ENCODE measurements at places on chromosomes 11 and 22.

DNA sequence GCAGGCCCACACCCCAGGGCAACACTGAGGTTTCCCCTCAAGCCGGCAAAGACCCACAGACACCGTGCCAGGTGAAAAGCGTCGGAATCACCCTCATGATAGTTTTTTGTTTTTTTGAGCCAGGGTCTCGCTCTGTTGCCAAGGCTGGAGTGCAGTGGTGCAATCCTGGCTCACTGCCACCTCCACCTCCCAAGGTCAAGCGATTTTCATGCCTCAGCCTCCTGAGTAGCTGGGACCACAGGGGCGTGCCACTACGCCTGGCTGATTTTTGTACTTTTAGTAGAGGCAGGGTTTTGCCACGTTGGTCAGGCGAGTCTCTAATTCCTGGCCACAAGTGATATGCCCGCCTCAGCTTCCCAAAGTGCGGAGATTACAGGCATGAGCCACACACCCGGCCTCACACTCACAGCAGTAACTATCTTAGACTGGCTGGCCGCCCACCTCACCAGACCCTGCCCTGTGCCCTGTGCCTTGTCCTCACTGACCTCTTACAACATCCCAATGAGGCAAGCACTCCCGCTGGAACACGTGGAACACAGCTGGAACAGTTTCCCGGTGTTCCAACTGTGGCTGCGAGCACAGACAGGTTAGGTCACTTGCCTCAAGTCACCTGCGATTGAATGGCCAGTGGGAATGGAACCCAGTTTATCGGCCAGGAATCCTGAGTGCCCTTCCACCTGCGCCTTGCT, 21.1 kb downstream of the LRRC10B start:
- no peak for DNase-seq

GRCh38 chr11:125690006-125690405, 9.4 kb upstream of the ACRV1 start:
- no peak for DNase-seq

DNA sequence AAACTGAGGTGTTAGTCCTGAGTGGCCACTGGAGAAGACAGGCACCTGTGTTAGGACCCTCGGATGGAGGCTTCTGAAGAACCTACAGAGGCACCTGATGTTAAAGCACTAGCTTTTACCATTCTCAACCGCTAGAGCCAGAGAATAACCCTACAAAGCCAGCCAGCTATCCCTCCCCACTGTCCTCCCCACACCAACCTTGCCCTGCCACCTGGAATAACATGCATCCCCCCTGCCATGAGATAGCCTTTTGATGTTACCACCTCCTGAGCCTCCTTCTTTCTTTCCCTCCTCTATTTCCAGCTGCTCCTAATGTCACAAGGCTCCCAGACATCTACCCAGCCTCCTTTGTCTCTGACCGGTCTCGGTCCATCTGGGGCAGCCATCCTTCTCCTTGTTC, 28.1 kb downstream of the COMMD9 start:
- DNase-seq = no peak

DNA sequence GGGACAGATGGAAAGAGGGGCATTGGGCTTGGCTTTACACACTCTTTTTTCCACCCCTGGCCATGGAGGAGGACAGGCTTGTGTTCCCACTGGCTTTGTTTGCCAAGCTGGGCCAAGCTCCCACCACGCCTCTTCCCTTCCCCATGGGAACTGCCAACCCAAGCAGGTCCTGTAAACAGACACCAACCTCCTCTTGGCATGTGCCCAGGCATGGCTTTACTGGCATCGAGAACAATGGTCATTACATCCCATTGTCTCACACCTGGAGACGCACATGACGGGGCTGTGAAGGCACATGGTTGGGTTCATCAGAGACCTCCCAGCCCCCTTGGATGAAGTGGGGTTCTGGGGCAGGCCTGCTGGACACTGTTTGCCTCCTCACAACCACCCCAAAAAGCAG, 11.7 kb downstream of the SEC14L3 start:
- no peak for DNase-seq

- peak; percentile 89 for DNase-seq
Measured at GRCh38 chr11:86938900-86939880, 16.0 kb downstream of the FZD4 start.

DNA sequence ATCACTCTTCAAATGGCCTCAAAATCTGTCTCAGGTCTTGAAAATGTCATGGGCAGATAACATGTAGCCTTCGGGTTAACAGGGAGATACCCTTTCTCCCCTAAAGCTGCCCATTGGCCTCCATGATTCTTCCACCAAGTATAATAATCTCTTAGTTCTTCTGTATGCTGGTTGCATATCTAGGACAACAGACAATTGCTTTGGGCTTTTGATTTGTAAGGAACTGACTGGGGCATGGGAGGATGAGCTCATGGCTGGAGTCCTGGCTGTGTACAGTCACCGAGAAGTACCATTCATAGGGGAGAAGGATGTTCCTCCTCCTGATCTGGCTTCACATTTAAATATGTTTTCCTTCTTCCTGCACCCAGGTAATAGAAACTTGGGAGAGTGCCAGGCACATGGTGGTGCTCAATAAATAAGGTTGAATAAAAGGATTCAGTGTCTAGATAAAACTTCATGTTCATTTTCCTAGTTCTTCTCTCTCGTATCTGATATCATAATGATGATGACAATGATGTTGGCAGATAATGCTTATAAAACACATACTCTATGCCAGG, 2.8 kb upstream of the AMPD3 start:
- DNase-seq = peak; percentile 33

GRCh38 chr11:128936606-128937251, 5.9 kb downstream of the TP53AIP1 start:
- DNase-seq = peak; percentile 82

DNA sequence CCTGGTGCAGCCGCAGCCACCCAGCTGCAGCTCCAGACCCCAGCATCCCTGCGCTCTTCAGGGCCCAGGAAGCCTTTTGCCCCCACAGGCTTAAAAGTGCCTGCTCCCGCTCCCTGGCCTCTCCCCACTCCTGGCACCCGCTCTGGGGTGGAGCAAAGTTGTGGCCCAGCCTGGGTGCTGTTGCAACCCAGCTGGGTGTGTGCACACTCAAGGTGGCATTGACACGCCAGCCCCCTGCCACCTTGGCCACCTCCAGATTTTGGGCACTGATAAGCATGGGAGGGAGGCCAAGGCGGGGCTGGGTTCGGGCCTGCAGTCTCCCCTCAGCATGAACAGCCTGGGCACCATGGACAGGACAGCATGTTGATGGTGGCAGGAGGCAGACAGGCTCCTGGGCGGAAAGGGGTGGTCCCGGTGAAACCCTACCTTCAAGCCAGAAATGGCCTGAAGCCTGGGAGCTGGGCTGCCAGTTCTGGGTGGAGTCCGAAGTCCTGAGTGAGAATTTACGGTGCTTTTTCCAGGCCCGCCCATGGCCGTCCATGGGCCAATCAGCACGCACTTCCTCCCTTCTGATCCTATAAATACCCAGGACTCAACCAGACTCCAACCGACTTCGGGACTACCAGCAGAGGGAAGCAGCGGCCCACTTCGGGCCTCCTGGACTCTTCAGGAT, 23.6 kb upstream of the RNASEH2C start:
- peak; percentile 13 for DNase-seq

- DNase-seq = no peak
Measured at GRCh38 chr11:126700768-126701519, 299.6 kb downstream of the KIRREL3 start.

GRCh38 chr11:128299132-128299726, 288.1 kb downstream of the ETS1 start:
- peak; percentile 31 for DNase-seq

DNA sequence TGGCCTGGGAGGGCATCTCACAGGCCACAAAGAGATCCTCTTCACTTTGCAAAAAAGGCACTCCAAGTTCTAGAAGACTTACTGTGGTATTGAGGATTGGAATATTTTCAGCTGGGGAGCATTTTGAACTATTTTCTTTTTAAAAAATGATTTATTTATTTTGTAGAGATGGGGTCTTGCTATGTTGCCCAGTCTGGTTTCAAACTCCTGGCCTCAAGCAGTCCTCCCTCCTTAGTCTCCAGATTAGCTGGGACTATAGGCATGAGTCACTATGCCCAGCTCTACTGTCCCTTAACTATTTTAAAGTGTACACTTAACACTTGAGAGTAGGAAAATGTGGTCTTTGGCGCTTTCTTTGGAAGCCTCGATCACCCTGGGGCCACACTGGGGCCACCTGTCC, 24.9 kb upstream of the DGCR8 start:
- DNase-seq = no peak

- no peak for DNase-seq
Measured at GRCh38 chr22:30864441-30865420, 103.8 kb downstream of the MORC2 start.

DNA sequence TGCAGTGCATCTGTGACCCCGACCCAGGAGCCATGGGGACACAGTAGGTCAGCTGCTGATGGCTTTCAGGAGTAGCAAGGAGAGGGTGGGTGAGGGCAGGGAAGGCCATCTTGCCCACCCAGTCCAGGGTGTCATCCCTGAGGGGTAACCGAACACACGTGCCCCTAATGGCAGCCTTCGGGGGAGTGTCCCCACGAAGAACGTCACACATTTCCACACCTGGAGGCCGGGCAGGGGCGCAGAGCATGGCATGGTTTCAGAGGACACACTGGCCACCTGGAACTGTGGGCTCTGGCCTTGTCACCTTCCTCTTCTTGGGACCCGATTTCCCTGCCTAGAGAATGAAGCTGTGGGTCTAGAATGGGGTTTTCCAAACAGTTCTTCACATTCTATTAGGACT, 19.4 kb upstream of the BAIAP2L2 start:
- DNase-seq = no peak

DNA sequence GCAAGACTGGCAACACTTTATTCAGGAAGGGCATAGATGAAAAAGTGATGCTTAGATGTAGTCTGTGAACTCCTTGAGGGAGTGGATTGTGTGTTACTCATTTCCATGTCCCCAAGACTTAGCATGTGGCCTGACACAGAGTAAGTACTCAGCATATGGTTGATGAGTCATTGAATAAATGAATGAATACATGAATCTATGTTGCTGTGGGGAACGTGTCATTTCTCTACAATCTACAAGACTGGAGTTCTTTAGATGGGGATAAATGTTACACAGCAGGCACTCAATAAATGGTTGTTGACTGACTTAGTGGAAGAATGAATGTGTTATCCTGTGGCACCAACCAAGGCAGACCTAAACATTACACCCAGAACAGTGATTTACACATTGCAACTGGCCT, 17.9 kb downstream of the BPIFC start:
- DNase-seq = no peak

GRCh38 chr22:38464992-38465672, 2.8 kb upstream of the KDELR3 start:
- no peak for DNase-seq

- peak; percentile 15 for DNase-seq
Measured at GRCh38 chr11:21567645-21568290, 625.1 kb upstream of the ANO5 start.

- peak; percentile 76 for DNase-seq
Measured at GRCh38 chr22:38843657-38844314, at the start of gene NPTXR. Gene NPTXR, minus strand, starts transcription at chr22:38844028.

DNA sequence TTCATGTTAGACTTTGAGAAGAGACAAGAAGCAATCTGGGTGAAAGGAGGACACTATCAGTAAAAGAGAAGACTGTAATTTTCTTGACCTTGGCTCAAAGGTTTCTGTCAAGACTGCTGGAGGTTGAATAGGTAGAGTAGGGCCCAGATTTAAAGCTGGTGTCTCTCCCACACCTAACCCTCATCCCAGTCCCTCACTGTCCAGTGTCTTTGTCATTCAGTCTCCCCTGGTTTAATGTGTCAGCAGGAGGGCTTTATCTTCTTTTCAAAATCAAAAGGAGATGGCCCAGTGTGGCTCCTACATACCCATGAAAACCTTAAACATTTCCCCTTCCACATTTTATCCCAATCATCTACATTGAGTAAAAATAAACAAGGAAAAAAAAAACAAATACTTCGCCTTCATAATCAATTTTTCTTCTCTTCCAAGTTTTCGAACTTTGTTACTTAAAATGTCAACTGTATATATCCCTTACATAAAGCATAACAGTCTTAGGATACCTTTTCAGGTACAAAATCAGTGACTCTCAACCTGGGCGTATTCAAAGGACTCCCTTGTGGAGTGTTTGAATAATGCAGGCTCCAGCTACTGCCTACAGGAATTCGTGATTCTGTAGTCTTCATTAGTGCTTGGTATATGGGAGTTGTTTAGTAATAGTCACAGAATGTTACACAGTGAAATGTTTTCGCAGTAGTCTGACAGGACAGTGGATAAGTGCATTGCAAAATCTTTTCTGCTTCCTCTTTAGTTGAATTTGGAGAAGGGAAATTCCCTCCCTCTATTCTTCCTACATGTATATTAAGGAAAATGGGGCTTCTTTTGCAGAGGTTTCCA, 87.2 kb downstream of the FAT3 start:
- DNase-seq = no peak

GRCh38 chr22:37195921-37196320, 7.9 kb upstream of the C1QTNF6 start:
- no peak for DNase-seq

DNA sequence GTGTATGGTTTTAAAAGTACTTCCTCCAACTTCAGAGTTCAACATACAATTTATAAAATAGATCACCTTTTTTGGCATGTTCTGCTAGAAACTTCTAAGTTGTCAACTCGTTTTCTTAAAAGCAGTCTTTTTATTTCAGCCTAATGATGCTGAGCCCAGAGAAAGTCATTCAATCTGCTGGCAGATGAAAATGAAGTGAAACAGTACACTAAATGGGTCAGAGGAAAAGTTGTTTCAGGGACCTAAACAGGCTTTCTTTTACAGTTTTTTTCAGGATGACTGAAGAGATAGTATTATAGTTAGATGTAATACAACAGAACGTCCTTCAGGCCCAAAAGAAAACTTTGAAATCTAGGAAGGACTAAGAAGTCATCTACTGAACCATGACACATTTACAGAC, 842.7 kb upstream of the CCDC90B start:
- DNase-seq = no peak

- peak; percentile 88 for DNase-seq
Measured at GRCh38 chr11:36002196-36002595, 58.3 kb downstream of the LDLRAD3 start.

GRCh38 chr11:35064114-35064800, 74.7 kb upstream of the CD44 start:
- peak; percentile 58 for DNase-seq

- peak; percentile 37 for DNase-seq
Measured at GRCh38 chr11:63802637-63803414, 10.4 kb upstream of the SPINDOC start.

GRCh38 chr11:131537196-131537595, 166.8 kb downstream of the NTM start:
- no peak for DNase-seq

- DNase-seq = no peak
Measured at GRCh38 chr22:47808886-47809620, 1046.6 kb downstream of the TBC1D22A start.

DNA sequence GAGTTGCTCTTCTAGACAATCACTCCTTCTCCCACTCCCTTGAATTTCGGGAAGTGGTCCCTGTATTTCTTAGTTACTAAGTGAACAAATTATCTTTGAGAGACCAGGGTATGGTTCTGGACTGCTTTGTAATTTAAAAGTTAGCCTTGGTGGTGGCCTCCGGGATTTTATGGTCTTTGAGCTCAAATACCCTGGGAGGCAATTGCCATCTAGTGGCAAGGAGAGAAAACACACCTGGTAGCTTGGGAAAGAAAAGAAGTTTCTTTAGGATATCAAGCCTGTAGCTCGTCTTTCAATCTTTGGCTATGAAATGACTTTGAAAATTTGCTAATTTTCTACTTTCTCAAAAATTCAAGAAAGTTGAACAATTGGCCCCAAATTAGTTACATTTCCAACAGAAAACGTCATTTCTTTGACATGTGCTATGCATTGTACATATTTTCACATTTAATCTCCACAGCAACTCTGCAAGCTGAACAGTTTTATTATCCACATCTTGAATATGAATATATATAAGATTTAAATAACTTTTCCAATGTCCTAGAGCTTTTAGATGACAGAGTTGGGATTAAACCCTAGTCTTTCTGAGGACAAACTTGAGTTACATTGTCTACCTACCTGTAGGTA, 39.1 kb downstream of the MMP27 start:
- peak; percentile 61 for DNase-seq

Measured in eye (tissue), 1 donor.